ENCODE measurements at places on chromosomes 1 and 21. TPM values are rescaled to one million over a fixed set of nuclear protein-coding genes. Genes with fewer than 3 reads are reported as not detected.

TNFSF4 gene
- 2.1 TPM for total RNA-seq

RIPPLY3 gene
- total RNA-seq, result 0.54 TPM

CD101 gene
- total RNA-seq, result 4.1 TPM

KIF21B gene
- 6.9 TPM for total RNA-seq

SUSD4 gene
- total RNA-seq, result 0.49 TPM

PRDX6 gene
- 211 TPM for total RNA-seq

GORAB gene
- 18.4 TPM for total RNA-seq

DMRTA2 gene
- total RNA-seq, result not detected

CDA gene
- 0.64 TPM for total RNA-seq

SYTL1 gene
- total RNA-seq, result 41.0 TPM

AKR7A3 gene
- total RNA-seq, result 3.1 TPM

TP53BP2 gene
- total RNA-seq, result 75.3 TPM

CELA2A gene
- total RNA-seq, result not detected

GPR37L1 gene
- total RNA-seq, result 0.07 TPM

GBP7 gene
- not detected for total RNA-seq

BECN2 gene
- total RNA-seq, result not detected

GAS5 gene
- total RNA-seq, result 631 TPM

PCNX2 gene
- total RNA-seq, result 26.8 TPM

DRAXIN gene
- 1.1 TPM for total RNA-seq

TFAP2E gene
- total RNA-seq, result 2.0 TPM

ZMYND12 gene
- total RNA-seq, result 0.91 TPM

GLIS1 gene
- 1.1 TPM for total RNA-seq

COL24A1 gene
- 2.7 TPM for total RNA-seq

CCDC28B gene
- 24.6 TPM for total RNA-seq

SLAMF9 gene
- not detected for total RNA-seq

GBP6 gene
- total RNA-seq, result 0.13 TPM

HSPA6 gene
- total RNA-seq, result 0.13 TPM

KHDRBS1 gene
- 244 TPM for total RNA-seq

SDF4 gene
- total RNA-seq, result 103 TPM

IFNLR1 gene
- total RNA-seq, result 13.0 TPM

MIXL1 gene
- 3.4 TPM for total RNA-seq

SUMO3 gene
- 84.5 TPM for total RNA-seq

NUF2 gene
- total RNA-seq, result 15.4 TPM

S100A8 gene
- not detected for total RNA-seq
